ENCODE measurements at places on chromosomes 3 and 15.

- DNase-seq: no peak
Measured at GRCh38 chr3:126479642-126480041, 4.0 kb upstream of the ZXDC start.

- no peak for DNase-seq
Measured at GRCh38 chr15:69476704-69477473, 24.3 kb downstream of the RPLP1 start.

GRCh38 chr3:13540297-13540995, 8.5 kb upstream of the FBLN2 start:
- no peak for DNase-seq

GRCh38 chr3:144548346-144548745, 576.7 kb downstream of the DIPK2A start:
- no peak for DNase-seq

- no peak for DNase-seq
Measured at GRCh38 chr3:59368900-59369675, 319.3 kb upstream of the CFAP20DC start.

- no peak for DNase-seq
Measured at GRCh38 chr3:195542316-195542697, 818 bp downstream of the PPP1R2 start.

DNA sequence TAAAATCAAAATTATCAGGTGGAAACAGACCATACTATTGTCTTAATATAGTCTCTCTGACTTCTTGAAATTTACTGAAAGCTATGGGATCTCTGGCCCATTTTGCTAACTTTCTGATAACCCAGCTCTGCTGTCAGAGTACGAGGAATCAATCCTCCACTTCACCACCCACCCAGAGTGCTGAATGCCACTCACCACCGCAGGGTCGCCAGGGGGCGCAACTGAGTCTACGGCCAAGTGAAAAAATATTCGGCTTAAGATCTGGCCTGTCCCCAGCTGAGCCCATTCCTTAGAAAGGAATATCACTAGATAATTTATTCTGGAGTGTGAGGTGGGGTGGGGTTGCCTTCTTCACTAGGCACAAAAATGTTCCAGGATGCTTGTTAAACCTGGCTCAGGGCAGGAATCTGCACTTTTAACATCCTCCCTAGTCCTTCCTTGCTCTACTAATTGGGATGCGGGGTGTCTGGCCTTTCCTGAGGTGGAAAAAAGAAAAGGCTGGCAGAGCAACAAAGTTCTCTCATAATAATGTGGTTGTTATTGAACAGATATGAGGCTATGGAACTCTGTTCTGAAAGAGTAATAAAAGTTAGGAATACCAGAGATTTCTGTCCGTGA, 520.6 kb downstream of the MFSD1 start:
- DNase-seq: peak; percentile 8

DNA sequence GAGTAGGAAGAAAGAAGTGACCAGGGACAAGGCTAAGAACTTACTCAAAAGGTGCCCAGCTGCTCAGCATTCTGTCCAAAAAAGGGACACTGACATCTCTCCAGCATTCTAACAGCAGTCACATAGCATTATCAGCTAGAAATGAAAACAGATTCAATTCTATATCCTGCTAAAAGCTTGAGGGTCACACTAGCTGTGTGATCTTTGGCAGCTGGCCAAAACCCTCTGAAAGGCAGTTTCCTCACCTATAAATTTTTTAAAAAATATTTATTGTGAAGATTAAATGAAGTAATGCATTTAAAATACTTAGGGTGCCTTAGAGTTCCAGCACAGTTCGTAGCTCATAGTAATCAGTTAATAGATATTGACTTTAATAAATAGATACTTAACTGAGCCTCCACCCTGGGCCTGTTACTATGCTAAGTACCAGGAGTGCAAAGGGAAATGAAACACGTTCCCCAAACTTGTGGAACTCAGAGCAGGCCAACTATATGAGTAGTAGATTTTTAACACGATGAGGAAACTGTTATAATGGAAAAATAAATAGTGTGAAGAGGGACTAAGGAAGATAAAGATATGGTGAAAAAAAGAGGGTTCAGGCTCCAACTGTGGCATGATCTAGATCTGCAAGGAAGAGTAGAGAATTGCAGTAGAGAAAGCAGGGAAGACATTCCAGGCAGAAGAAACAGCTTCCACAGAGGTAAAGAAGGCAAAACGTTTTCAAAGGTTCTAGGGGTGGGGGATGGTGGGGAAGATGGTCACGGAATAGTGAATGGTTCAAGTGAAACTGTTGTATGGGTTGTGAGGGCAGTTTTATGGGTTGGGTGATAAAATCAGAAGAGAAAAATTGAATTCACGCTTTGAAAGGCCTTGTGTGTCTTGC, 11.4 kb downstream of the CD86 start:
- DNase-seq: no peak

DNA sequence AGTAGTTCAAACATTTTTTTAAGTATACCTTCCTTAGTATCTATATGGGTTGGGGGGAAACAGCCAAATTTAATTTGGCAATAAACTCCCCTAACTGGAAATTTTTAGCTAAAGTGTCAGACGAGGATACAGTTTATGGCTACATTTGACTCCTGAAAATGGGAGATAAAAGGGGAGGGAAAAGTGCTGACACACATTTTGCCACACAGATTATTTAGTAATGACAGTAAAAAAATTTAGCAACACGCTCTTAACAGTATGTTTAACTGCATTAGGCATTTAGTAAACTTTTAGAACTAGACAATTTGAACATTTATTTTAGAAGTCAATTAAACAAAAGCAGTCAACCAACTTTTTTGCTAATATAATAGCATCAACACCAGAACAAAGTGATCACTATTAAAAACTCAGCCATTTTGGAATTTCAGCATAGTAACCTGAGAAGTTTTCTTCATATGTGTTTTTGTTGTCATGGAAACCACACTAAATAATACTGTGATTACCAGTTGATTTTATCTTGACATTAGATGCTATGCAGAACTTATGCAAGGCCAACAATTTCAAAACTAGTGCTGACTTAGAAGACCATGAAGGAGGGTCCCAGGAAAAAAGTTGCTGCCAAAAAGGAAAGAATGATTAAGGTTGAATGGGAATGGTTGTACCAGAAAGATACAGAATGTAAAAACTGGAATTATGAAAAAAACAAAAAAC, 47.0 kb upstream of the TFG start:
- no peak for DNase-seq

Data from DND-41 (cell line).